Endothelial cell of umbilical vein (primary cell): ENCODE measurements at places on chromosomes 6 and 20.
A peak's percentile ranks its signal among the peaks of the same experiment; 100 is the strongest.

DNA sequence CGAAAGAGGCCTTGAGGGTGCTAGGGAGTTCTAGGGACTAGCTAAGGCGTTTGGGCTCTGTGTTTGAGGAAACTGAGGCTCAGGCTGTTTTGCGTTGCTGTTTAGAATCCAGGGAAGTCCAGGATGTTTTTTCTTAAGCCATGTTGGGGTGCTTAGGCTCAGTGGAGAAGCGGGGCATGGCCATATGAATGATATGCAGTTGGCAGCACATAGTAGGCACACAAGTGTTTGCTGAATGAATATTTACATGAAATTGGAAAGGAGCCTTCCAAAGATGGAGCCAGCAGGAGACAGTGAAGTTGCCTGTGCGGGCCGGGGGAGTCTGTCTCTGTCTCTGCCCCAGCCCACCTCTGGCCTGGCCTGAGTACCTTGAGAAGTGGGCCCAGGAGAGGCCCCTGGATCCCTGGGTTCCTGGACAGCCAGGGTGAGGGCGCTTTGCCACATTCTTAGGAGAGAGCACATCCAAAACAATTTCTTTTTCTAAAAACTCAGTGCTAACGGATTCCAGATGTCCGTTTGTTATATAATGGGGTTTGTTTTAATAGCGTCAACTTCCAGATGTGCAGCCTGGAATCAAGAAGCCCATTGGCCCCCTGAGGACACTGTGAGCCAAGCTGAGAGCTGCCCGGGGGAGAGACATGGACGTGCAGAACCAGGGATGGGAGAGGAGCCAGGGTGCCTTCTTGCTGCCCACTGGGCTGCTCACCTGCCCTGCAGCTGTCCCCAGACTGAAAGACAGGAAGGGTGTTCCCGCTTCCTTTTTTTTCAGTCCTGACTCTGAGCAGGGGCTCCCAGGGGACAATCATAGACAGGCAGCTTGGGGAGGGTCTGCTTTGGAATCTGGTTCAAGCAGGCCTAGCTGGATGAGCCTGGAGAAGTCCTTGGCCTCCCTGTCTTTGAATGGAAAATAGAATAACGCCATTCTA, 20.1 kb upstream of the EMILIN3 start:
- DNase-seq: no peak

- DNase-seq: peak; percentile 10
Observed at GRCh38 chr20:46357030-46357514, 48.8 kb upstream of the CDH22 start.

- peak; percentile 53 for DNase-seq
Observed at GRCh38 chr6:145929037-145929633, 35.0 kb downstream of the SHPRH start.

GRCh38 chr20:38126932-38127621, 38.0 kb downstream of the TGM2 start:
- peak; percentile 96 for DNase-seq

GRCh38 chr6:70303034-70303525, at the start of gene COL9A1:
Gene COL9A1 (minus strand): TSS chr6:70303084. CDS start chr6:70302924, 160 bp downstream.
- DNase-seq: no peak

- DNase-seq: no peak
Observed at GRCh38 chr20:32538526-32538939, 46.6 kb downstream of the NOL4L start.

GRCh38 chr6:10434235-10434634, 19.4 kb upstream of the TFAP2A start:
- DNase-seq: no peak

- DNase-seq: no peak
Observed at GRCh38 chr20:36352843-36353553, 46.9 kb downstream of the DLGAP4 start.

DNA sequence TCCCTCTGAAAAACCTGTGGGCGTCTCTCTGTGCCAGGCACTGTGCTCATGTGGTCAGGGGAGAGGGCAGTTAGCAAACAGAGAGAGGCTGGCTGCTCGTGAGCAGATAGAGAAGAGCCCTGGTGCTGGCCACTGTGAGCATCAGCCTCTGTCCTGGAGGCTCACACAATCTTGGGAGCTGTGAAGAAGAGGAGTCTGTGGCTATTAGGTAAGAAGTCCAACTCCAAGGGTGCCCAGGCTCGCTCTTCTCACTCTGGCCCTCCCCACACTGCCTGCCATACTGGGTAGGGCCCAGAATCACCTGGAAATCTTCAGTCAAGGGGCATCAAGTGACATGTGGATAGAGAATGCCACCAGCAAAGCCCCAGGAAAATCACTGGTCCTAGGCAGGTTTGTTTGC, 14.1 kb downstream of the SCML4 start:
- no peak for DNase-seq

DNA sequence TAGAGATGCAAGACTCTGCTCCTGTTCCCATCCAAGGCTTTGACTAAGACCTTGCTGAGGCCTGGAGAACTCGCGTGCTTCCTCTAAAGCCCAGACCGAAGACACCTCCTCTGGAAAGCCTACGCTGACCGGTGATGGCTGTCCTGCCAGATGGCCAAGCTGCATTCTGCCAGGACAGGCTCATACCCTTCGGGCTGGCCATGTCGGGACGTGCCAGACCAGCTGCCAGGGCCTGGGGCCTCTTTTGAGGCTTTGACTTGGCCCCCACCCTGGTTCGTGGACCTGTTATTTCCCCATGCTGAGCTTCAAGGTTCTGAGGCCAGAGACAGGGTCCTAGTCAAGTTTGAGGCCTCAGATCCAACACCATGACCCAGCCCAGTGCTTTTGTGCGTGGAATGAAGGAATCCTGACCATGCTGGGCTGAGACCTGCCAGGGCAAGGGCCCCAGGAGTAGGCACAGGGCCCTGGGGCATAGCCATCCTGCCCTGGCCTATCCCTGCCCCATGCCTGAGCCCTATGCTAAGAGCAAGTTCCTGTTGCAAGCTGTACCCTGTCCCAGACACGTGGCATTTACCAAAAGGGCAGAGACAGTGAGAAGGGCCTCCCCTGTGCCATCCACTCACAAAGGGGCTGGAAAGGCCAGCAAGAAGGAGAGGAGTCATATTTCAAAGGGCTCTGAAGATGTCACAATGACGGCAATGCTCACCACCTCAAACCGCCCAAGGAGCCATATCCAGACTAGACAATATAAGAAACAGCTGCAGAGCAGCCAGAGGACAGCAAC, 42.8 kb downstream of the MRPL14 start:
- no peak for DNase-seq

DNA sequence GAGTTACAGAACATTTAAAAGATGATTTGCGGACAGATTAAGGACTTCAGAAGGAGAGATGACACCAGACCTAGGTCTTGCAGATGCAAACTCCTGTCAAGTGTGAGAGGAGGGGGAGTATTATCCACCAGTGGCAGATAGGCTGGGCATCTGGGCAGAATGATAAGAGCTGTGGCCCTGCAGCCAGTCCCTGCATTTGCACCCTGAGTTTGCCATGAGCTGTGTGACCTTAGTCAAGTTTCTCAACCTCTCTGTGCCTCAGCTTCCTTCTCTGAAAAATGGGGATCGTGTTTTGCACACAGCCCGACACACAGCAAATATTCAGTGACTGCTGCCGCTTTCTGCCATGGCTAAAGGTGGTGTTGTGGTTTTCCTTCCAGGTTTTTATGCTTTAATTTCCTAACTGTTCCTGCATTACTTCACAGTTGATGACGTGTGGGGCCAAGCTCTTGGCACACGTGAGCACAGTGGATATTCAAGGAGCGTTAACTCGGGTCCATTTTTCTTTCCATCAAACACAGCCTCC, 516.2 kb downstream of the CDH26 start:
- no peak for DNase-seq

- DNase-seq: no peak
Observed at GRCh38 chr6:69105288-69105687, 470.2 kb downstream of the ADGRB3 start.

- peak; percentile 39 for DNase-seq
Observed at GRCh38 chr6:16432075-16433032, 194.0 kb downstream of the GMPR start.

GRCh38 chr20:64159711-64160110, 4.5 kb upstream of the MYT1 start:
- no peak for DNase-seq

DNA sequence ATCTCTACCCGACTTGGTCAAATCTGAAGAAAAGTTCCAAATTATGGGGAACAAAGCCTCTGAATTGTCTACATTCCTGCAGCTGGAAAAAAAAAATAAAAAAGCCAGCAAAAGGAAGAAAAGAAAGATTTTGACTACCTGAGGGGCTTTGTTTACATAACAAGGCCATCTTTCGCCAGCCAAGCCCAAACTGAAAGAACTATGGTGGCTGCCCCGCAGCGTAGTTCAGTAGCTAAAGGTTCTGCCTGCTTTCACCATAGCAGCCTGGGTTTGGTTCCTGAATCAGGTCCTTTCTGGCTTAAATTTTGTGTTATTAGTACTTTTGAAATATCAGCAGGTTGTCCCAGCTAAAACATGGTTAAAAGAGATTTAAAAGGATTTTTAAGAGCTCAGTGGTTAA, 35.4 kb downstream of the ZNF133 start:
- DNase-seq: no peak

DNA sequence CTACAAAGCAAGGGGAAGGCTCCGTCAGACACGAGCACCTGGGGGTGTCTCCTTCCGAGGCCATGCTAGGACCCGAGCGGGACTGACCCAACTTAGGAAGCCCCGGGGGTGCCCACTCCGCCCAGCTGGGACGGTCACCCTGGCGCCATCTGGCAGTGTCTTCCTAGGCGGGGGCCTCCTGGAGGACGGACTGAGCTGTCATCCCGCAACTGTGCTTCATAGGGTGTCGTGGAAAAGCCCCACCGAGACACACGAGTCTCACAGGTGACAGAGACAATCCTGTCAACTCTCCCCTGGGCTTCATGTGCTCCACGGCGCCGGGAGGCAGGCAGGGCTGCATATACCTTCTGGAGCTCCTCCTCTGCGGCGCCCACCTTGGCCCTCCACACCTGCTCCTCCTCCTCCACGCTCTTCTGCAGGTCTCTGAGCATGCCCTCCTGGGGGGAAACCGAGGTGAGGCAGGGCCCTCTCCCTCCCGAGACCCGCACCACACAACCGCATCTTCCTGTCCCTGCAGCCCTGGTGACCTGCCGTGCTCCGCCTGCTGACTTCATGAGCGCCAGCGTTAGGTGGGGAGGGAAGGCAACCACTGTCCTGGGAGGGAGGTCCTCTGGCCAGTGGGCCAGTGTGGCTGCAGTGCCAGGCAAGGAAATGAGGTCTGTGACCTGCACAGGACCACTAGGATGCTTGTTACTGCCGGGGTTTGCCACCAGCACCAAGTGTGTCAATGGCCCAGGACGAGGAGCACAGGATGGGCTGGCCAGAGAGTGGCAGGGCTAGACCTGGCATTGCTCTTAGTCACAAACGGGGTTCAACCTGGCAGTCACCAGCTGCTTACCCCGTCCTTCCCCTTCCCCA, 50.7 kb downstream of the DSTN start:
- DNase-seq: no peak

DNA sequence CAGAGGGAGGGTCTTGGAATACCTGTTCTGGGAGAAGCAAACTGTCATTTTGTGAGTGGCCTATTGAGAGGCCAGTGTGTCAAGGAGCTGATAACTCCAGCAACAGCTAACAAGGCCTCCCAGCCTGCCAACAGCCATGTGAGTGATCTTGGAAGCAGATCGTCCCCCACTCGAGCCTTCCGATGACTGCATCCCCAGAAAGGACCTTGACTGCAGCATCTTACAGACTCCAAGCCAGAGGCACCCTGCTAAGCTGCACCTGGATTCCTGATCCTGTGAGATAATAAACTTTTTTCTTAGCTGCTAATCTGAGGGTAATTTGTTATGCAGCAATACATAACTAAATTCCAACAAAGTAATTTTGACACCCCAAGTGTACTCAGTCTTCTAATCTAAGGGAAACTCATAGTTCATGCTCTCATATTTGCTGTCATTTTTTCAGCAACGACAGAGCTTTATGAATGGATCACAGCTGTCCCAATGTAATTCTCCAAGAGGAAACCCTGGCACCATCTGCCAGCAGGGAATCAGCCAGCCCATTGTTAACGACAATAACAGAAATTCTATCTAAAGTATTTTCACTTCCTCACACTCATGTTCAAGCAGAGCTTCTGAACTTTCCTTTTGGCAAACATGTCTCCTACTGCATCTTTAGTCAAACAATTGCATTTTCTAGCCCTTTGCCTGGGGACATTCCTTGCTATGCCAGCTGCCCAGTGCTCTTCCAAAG, 470.2 kb upstream of the BTBD3 start:
- peak; percentile 66 for DNase-seq

GRCh38 chr20:50632236-50632635, 59.1 kb downstream of the RIPOR3 start:
- no peak for DNase-seq

GRCh38 chr6:105113422-105113821, 66.4 kb downstream of the POPDC3 start:
- DNase-seq: no peak

DNA sequence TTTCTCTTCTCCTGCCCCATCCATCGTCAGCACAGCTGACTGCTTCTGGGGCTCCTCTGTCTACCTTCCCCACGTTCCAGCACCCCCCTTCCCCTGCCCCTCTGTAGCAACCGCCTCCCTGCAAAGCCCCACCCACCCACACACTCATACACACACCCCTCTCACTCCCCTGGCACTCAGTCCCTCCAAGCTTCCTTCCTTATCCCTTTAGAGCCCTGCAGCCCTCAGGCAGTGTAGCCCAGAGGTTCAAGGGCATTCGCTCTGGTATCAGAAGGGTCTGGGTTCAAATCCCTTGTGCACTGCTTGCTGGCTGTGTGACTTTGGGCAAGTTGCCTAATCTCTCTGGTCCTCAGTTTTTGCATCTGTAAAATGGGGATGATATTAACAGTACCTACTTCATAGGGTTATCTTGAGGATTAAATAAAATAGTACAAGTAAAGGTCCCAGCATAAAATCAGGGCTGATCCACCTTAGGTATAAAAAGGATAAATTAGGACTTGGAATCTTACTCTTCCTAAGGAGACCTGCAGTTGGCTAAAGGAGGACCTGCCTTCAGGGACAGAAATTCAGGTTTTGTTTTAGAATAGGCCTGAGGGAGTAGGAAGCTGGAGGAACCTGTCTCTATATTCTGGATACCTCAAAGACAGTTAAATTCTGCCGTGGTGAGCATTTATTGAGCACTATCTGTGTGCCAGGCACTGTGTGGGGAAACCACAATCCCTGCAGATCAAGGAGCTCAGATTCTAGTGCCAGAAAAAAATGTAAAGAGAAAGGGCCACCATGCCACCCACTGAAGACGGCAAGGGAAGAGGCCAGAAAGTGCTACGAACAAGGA, 94.1 kb downstream of the SNX5 start:
- no peak for DNase-seq
